ENCODE measurements at places on chromosomes 12 and 14.

GRCh38 chr12:76266797-76267196 is 81.4 kb downstream of the BBS10 start:
- DNase-seq = no peak

DNA sequence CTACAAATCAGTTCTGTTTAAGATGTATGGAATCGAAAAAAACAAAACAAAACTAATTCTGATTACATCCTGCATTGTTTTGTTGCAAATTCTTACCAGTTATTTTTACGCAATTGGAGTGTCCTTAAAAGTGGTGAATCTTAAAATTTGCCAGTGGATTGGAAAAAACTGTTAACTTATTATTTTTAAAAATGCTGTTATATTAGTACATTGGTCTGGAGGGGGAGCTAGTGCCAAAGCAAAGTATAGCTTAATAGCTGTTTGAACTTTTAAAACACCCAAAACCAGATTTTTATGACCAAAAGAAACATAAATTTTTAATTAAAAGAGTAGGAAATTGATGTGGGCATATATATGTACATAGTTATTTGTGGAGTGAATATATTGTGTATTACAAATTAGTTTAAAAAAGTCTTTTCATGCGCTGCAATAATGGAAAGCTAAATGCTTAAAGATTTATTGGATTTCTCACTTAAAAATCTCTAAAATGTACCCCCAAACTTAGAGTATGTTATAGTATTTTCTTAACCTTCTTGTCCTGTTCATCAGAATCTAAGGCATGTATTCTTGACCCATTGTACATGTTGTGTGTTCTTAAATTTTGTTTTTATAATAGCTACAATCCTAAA is 2.5 kb downstream of the FUT8 start:
- DNase-seq = no peak

DNA sequence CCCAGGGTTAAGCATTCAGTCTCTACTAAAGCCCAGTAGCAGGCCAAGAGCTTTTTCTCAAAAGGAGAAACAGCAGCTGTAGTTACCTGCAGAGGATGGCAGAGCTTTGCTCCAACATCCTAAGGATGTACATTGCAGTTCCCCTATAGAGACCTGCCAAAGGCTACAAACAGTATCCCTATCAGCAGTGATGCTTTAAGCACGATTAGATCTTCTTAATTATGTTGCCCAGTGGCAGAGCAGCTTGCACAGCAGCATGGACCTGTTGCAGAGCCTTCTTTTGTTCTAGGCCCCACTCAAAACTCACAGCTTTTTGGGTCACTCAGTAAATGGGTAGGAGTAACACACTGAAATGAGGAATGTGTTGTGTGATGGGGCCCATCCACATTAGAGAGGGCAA is 46.4 kb upstream of the CRY1 start:
- no peak for DNase-seq

DNA sequence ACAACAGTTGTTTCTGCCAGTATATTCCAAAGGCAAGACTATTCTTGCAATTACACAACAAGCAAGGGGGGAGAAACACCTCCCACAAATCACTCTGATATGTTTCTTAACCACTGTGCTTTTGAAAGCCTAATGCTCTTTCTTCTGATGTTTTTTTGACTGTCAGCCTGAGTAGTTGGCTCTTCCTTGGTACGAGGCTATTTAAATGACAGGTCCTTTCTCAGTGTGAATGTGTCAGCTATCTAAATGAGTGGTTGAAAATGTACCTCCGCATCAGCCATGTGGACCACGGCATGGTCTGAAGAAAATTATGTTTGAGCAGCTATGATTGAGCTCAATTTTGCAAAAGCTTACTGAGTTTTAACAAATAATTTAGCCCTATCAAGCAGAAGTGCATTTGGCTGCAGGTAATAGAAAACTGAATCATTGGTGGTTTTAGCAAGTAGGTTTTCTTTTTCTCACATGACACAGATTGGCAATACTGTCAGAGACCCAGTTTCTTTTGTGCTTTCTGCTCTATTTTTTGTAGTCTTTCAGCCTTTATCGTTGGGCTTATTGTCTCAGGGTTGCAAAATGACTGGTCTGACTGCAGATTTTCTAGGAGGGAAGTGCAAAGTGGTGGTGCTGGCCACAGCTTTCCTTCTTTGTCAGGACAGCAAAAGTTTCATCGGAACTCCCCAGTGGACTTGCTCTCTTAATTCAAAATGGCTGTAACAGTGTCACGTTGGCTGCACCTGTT is 162.8 kb downstream of the RGS6 start:
- no peak for DNase-seq

DNA sequence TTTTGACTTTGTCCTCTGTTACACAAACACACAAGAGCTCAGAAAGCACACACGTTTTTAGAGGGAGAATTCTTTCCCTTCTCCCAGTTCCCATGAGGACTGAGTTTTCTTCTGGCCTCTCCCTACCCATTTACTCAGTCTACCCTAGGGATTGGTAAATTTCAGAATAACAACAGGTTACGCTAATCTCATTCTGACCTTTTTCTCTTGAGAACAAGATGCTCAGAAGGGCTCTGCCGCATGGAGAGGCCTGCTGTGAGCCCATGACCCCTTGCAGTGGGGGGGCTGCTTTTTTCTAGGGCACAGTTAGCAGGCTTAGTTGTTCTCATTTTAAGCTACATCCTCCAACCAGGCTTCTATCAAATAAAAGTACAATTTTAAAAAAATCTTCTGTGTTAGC is 69.5 kb downstream of the GPR135 start:
- no peak for DNase-seq

DNA sequence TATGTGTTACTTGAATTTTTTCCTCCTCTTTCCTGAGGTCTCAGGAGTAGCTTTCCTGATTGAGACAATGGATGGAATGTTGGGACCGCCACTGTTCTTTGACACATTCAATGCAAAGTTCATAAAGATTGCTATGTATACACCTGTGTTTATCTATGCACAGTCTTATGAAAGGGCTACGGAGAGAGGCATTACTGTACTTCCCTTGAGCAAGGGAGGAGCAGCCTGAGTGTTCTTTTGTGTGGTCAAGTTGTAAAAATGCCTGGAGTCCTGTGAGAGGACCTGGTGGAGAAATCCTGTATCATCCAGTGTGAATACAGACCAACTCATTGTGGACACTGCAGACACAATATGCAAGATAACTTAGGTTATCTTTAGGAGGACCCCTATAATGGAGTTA is 1.2 kb downstream of the SRGAP1 start:
- no peak for DNase-seq

- no peak for DNase-seq
Observed at GRCh38 chr14:69059658-69060623, 80.8 kb upstream of the ACTN1 start.

DNA sequence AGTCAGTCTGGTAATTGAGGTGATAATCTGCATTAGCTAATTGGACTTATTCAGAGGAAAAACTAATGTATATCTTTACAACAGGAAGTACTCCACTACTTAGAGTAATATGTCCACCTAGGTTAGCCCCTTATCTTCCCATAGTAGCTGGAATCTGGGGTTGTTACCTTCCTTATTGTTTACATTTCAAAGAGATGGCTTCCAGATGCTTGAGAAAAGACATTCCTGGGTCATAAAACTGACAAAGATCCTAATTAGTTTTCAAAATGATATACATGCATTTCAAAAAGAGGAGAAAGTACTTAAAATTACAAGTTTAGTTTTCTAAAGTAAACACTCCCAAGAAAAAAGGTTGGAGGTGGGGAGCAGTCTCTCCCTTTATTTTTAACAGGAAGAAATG is 78.1 kb downstream of the RPL10L start:
- no peak for DNase-seq

GRCh38 chr12:114221136-114221833 is 184.7 kb downstream of the TBX5 start:
- no peak for DNase-seq

GRCh38 chr14:50334211-50334610 is 22.1 kb downstream of the DMAC2L start:
- DNase-seq = no peak

DNA sequence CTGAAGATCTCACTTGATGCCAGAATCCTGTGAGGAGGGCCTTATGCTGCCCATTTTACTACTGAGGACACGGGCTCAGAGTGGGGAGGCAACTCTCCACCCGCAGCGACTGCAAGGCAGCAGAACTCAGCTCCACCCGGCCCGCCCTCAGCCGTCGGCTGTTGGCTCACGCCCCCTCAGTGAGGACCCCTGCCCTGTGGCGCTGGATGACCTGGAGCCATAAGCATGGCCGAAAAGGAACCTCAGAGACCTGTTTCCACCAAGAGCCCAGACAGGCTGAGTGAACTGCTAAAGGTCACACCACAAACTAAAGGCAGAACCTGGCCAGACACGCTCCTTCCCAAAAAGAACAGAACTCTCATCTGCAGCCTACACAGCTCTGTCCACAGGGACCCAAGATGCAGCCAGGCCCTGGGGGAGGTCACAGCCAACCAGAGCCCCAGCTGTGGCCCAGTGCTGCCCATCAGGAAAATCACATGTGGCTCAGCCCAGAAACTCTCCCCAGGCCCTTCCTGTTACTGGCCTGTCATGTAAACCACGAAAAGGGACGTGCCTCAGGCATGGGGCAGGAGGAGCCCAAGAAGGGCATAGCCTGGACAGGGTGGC is 32.8 kb downstream of the CCNK start:
- no peak for DNase-seq

GRCh38 chr14:32666308-32666707 is 272.4 kb upstream of the NPAS3 start:
- DNase-seq = no peak

- DNase-seq = no peak
Observed at GRCh38 chr14:90278199-90279175, 22.1 kb downstream of the PSMC1 start.

GRCh38 chr12:53193040-53193439 is 12.3 kb upstream of the CSAD start:
- DNase-seq = no peak

DNA sequence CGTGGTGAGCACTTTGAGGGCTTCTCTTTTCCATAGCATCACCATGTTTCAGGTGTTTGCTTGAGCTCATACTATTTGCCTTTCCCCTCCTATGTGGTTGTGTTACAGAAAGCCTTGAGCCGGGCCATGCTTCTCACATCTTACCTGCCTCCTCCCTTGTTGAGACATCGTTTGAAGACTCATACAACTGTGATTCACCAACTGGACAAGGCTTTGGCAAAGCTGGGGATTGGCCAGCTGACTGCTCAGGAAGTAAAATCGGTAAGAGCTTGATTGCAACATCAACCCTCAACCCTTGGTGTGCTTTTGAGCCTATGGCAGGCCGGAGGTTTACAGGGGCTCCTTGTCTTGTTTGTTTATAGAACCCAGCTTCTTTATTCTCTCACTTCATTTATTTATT is 8.1 kb downstream of the LETMD1 start:
- no peak for DNase-seq

DNA sequence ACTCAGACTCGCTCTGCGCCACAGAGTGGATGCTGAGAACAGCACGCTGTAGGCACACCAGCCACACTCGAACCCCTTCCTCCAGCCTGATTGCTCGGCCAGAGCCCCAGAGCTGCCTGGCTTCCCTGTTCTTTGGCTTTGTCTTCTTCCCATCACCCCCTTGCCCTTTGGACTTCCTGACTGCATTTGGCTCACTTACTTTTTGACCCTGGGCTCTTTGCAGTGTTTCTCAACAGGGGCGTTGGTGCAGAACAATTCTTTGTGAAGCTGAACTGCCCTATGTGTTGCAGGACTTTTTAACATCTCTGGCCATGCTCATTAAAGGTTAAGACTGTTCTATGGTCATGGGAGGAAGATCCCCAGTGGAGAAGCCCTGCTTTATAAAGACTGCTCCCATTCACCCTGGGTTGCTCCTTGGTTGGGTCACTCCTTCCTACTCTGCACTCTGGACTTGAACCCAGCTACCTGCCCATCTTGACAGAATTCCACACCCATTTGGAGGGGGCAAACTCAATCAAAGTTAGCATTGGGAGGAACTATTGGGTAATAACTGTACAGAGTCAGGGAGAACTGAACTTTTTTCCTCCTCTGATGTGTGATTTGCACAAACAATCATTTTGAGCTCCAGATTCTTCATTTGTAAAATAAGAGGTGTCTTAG is 127.7 kb upstream of the PLEKHG7 start:
- no peak for DNase-seq

GRCh38 chr12:116595186-116595585 is 36.0 kb downstream of the MAP1LC3B2 start:
- no peak for DNase-seq

DNA sequence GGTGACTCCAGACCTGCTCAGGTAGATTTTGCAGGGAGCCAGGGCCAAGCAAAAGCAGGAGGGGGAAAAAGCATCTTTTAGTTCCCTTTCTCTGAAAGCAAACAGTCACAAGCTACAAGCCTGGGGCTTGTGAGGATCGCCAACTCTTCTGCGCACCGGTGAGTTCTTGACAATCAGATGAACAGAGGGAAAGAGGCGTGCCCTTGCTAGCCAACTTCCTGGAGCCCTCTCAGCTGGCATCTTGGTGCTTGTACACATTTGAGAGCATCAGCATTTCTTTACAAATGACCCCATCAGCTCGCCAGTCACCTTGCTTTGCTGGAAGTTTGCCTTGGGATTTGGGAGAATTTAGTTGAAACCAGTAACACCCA is 55.5 kb downstream of the ZNF664 start:
- no peak for DNase-seq

DNA sequence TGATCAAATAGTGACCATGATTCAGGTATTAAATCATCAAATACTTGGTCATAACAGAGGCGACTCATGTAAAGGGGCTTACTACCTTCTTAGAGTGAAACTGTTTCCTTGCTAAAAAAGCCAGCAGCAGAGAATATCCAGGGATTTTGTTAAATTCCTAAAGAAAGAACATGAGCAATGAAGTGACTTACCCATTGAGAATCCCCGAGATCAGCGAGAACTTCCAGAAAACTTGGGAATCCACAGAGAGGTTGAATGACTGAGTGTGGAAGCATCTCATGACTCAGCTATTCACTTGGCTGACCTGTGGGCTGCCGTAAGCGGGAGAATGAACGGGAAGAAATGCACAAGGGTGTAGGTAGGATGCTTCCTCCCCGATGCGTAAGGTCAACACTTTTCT is 85.3 kb upstream of the KCNA1 start:
- DNase-seq = no peak

- no peak for DNase-seq
Observed at GRCh38 chr14:105581551-105582341, 55.4 kb downstream of the TMEM121 start.

GRCh38 chr12:57127101-57127725 is 1.1 kb upstream of the LRP1 start:
- DNase-seq = no peak

GRCh38 chr12:88925454-88925853 is 345.2 kb upstream of the KITLG start:
- DNase-seq = no peak

GRCh38 chr12:94536040-94536965 is 76.6 kb upstream of the CEP83 start:
- no peak for DNase-seq

GRCh38 chr12:25855716-25856115 is 102.8 kb upstream of the RASSF8 start:
- no peak for DNase-seq

DNA sequence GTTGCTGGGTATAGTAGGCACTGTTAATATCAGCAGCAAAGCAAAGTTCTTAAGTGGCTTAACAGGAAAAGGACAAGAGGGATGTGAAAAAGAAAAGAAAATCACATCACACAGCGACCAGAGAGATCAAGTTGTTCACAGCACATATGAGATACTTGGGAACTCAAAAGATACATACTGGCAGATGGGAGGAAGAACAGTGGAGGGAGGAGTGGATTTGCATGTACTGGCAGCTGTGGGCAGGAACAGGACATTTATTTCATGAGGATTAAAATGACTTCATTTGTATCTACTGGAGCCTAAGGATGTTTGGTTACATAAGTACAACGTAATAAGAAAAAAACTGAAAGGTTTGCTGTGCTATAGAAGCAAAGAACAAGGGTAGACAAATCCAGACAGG is 136.5 kb upstream of the IFNG-AS1 start:
- DNase-seq = no peak
